Smooth muscle cell of the umbilical artery (primary cell): ENCODE measurements at places on chromosomes 1 and 21. TPM values are rescaled to one million over a fixed set of nuclear protein-coding genes. Genes with fewer than 3 reads are reported as not detected.

The CFAP57 gene
- 0.09 and 0.30 TPM in 2 replicates for total RNA-seq

The ZNF683 gene
- not detected in 2 replicates for total RNA-seq

The ZNF648 gene
- not detected in 2 replicates for total RNA-seq

The ADAM30 gene
- 0.05 TPM in 1 of 2 replicates, not detected in the other for total RNA-seq

The LYPD8 gene
- not detected in 2 replicates for total RNA-seq

The TSPAN2 gene
- 0.23 and 0.30 TPM in 2 replicates for total RNA-seq

The PTPN7 gene
- total RNA-seq: not detected in 2 replicates

The AKNAD1 gene
- total RNA-seq: not detected in 2 replicates

The RGS8 gene
- total RNA-seq: not detected in 2 replicates

The TEDDM1 gene
- total RNA-seq: not detected in 2 replicates

The LCE1C gene
- not detected in 2 replicates for total RNA-seq

The GPR37L1 gene
- total RNA-seq: 0.05 and 0.30 TPM in 2 replicates

The CYP4Z1 gene
- not detected in 2 replicates for total RNA-seq

The CZIB gene
- 40.0 and 52.9 TPM in 2 replicates for total RNA-seq
